ENCODE measurements at places on chromosomes 3 and 15.

DNA sequence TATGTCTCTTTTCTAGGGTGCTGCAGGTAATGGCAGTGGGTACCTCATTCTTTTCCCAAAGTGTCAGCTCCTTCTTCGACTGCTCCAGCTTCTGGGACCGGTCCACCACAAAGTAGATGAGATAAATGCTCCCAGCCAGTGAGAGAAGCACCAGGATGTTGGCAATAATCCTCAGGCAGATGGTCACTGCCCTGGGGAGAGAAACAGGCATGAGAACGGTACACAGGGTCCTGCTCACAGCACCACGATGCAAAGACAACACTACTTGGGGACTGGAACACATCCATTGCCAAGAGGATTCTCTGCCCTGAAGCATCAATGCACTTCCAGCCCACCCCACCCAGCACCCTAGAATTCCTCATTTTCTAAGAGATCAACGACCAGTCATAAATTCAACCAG lies 22.4 kb downstream of the TMC3 start:
- DNase-seq: no peak

GRCh38 chr3:45938864-45939263 lies 4.4 kb upstream of the CXCR6 start:
- DNase-seq: peak; percentile 76

GRCh38 chr15:29466292-29466691 lies 196.7 kb upstream of the NSMCE3 start:
- no peak for DNase-seq

- no peak for DNase-seq
Observed at GRCh38 chr3:4306860-4307259, 3.7 kb downstream of the SETMAR start.

DNA sequence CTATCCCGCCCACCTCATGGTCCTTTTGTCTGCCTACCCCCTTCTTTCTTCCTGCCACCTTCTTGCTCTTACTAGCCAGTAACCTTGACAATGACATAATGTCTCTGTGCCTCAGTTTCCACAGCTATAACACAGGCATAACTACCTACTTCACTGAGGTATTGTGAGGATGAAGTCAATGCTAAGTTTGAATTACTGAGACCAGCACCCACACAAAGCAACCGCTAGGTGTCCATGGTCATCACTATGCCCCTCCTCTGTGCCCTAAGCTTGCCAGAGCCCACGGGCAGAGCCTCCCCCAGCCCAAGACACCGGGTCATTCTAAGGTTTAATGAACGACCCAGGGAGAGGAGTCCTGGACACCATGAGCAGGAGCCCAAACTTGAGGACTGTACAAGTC lies 101.6 kb downstream of the OXNAD1 start:
- DNase-seq: no peak
